ENCODE measurements at places on chromosomes 11 and 22.

- no peak for DNase-seq
These were observed 55.2 kb downstream of the PANX1 start for GRCh38 chr11:94183886-94184264.

- no peak for DNase-seq
These were observed 1289.4 kb downstream of the FAM181B start for GRCh38 chr11:81444297-81444696.

DNA sequence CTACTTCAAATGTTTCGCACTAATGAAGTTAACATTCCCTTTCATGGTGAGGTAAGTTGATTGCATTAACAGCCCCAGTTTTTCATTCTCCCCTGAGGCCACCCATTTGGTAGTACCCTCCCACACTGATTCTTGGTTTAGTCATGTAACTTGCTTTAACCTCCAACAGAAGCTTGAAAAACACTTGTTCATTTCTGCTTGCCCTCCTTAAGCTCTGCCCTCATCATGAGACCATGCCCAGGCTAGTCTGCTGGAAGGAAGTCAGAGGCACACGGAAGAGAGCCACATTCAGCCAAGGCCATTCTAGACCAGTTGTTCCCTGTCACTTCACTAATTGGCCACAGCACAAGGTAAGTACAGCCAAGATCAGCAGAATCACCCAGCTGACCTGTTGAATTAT, 50.7 kb upstream of the CD44 start:
- DNase-seq: no peak

DNA sequence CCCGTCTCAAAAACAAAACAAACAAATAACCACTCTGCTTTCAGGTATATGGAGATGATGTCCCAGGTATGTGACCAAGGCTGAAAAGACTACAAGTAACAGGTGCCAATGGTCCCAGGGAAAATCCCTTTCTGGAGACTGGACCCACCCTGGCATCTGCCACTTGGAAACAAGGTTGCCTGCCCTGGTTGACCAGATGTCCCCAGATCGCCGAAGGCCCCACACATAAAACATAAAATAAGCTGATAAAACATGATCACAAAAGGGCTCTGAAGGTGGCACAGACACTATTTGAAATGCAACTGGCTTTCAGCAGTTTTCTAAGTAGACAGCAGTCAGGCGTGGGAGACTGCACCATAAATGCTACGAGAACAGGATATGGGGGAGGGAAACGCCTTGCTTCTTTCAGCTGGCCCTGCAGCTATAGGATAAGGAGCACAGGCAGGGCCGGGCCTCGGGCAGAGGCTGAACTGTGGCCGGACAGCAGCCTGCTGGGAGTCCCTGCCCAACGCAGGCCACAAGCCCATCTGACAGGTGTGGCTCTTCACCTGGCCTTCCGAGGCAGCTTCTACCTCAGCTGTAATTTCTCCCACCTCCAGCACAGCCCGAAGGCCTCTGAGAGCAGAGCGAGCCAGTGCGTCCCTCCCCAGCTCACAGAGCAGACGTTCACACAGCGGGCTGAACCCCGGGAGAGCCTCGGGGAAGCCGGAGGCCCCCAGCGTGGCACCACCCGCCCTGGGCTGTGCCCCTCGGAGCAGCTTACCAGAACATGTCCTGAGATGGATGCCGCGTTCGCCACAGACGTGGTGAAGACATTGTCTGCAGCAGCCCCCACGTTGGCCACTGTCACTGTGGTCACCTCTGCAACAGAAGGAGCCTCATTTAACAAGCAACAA, 4.0 kb downstream of the DEAF1 start:
- no peak for DNase-seq

DNA sequence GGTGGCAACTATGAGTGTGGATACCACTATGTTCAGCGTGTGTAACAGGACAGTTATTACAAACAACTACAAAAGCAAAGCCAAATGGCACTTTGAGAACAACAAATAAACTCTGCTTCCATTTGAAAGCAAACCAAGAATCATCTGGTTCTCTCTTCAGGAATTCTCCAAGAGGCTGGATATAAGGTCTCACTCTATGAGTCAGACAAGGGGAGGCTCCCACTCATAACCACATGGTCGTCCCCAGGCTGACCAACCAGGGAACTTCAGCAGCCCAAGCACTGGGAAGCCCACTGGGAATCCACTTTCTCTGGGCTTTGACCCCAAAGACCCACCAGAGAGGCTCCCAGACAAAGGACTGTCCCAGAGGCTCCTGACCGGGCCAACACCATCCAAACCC, 35.3 kb downstream of the DGCR2 start:
- no peak for DNase-seq

- no peak for DNase-seq
These were observed 347.8 kb upstream of the B3GAT1 start for GRCh38 chr11:134759855-134760254.

DNA sequence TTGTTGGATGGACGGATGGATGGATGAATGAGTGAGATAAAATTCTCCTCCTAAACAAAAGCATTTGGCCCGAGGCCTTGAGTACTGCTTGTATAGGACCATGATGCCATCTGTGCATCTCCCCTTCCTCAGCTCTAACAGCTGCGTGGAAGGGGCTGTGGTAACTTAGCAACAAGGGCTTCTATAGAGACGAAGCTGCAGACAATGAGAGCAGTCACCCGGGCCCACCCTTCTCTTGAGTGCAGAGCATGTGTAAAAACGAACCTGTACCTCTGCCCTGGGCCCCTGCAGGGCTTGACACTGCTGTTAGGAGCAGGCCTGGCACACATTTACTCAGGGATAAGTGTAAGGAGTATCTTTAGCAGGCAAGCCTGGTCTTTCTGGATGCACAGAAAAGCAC, 391.5 kb downstream of the CADM1 start:
- no peak for DNase-seq

DNA sequence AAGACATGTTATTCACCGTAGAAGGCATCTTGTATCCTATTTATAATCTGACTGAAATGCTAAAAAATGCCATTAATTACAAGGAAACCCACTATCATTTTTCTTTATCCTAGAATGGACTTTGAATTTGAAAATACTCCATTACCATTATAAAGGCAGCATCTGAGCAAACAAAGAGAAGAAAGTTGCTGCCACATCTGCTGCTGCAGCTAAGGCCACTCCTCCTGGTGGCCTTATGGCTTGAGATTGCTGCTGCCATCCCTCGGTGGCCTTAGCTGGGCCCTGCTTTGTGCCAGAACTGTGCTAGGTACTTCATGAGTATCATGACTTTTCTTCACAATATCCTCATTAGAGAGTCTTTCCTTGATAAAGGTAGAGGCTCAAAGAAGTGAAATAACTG, 1210.1 kb upstream of the TENM4 start:
- no peak for DNase-seq

- no peak for DNase-seq
These were observed 19.1 kb upstream of the LINC01488 start for GRCh38 chr11:69462106-69462951.

DNA sequence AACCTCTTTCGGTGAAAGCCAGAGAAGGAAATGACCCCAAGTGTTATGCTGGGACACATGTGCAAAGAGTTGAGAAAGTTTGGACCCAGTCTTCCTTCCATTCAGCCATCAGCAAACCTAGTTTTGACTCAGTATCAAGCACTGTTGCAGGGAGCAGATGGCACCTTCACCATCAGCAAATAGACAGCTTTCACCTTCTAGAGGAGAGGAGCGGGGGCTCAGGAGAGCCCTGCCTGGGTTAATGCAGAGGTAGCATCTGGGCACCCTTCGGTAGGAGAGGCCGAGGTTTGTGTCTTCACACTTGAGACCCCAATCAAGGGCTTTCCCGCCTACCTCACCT, 16.2 kb upstream of the MFRP start:
- no peak for DNase-seq

Data from esophagus squamous epithelium (tissue), 5 donors.